BJ (cell line): ENCODE measurements at places on chromosomes 12 and 14.
A peak's percentile ranks its signal among the peaks of the same experiment; 100 is the strongest.

- no peak for DNase-seq
Observed at GRCh38 chr12:32864731-32865130, 31.8 kb downstream of the PKP2 start.

- no peak for DNase-seq
Observed at GRCh38 chr12:72110937-72111650, 161.1 kb upstream of the TRHDE start.

GRCh38 chr12:72677139-72677538 is 405.0 kb downstream of the TRHDE start:
- DNase-seq: no peak

- DNase-seq: no peak
Observed at GRCh38 chr14:60632777-60633176, 16.5 kb downstream of the SIX1 start.

DNA sequence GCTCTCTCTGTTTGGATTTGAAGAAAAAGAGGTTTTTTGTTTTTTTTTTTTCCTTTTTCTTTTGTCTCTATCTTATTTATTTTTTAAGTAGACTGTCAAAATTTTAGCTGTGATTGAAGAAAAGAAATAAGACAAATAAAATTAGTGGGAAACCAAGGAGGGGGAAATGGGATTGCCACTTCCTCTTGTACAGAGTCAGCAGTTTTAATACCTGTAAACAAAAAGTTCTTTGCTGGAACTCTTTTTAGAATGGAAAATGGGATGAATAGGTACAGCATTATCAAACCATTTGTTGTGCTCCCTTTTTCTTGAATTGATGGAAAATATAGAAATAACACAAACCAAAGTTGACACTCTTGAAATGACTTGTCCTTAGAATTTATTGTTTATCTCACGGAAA is 680.7 kb downstream of the DIO2 start:
- no peak for DNase-seq

GRCh38 chr12:76064904-76065303 is 19.6 kb downstream of the NAP1L1 start:
- no peak for DNase-seq

GRCh38 chr14:68716698-68717097 is 76.2 kb downstream of the ZFP36L1 start:
- no peak for DNase-seq

DNA sequence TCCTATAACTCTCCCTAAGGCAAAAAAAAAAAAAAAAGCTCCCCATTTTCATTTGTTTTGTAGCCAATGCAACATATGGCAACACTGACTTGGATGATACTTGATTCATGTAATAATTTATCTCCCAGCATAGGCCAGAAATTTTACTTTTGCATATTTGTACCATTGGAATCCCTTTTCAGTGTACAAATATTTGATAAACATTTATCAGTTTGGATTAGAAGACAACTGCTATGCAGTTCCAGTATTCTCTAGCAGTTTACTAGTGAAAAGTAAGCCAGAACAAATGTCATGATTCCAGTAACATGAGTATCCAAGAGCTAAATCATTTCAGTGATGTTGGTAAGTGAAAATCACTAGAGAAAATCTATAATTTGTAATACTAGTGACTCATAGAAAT is 392.3 kb downstream of the CCER1 start:
- DNase-seq: no peak

GRCh38 chr12:109771746-109772621 is 58.4 kb downstream of the FAM222A start:
- no peak for DNase-seq

DNA sequence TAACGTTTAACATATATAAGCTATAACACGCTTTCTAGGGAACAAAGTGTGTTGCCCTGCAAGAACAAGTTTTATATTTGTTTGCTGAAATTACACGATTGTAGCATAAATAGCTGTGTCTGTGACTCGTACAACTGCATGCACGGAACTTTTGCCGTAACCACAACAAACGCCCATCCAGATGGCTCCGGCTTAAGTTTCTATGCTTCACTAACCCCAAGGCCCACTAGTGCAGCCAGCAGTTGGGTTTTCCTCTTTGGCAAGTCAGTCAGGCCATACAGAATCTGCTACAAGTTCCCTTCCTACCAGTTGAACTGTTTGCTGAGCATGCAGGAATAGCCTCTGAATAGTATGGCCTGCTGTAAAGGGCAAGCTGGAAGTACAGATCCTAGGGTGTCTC is 12.1 kb downstream of the CSRP2 start:
- peak; percentile 68 for DNase-seq

GRCh38 chr12:92546259-92546634 is 156.5 kb upstream of the PLEKHG7 start:
- DNase-seq: no peak

GRCh38 chr12:102501773-102502172 is 21.4 kb upstream of the IGF1 start:
- DNase-seq: no peak

DNA sequence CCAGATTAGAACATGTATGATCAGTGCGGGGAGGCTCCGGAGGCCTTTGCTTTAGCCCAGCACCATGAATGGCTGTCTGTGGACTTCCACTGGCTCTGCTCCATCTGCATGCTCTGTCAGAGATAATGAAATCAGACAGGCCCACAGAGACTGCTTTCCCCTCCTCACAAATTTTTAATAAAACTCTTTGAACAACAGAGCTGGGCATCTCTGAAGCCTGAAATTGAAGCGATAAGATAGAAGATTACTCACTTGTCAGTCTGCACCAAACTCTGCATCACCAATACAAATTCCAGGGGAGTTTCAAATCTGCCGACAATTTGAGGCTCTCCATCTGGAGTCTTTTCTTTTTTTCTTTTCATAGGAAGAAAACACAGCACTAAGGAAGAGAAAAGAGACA is 110.0 kb downstream of the DYRK2 start:
- no peak for DNase-seq

- no peak for DNase-seq
Observed at GRCh38 chr12:27607591-27607990, 83.6 kb downstream of the PPFIBP1 start.
